ENCODE measurements at places on chromosomes 4 and X.

DNA sequence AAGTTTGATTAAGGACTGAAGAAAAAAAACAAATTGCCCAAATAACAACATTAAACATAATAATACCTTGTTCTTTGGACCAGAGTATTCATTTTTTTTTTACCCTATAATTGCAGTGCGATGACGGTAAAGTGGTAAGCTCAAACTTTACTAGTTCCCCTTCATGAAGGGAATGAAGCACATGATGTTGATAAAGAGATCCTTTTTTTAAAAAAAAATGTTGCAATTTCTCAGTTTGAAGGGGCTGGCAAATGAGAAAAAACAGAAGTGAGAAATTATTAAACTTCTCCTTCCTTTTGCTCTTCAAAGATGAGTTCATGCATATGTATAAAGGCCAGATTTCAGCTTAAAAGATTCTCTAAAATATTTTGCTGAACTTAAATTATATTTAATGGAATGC, 231.7 kb downstream of the C4orf33 start:
- DNase-seq: no peak

- no peak for DNase-seq
These were observed 1.1 kb downstream of the MECP2 start for GRCh38 chrX:154096140-154097002.

DNA sequence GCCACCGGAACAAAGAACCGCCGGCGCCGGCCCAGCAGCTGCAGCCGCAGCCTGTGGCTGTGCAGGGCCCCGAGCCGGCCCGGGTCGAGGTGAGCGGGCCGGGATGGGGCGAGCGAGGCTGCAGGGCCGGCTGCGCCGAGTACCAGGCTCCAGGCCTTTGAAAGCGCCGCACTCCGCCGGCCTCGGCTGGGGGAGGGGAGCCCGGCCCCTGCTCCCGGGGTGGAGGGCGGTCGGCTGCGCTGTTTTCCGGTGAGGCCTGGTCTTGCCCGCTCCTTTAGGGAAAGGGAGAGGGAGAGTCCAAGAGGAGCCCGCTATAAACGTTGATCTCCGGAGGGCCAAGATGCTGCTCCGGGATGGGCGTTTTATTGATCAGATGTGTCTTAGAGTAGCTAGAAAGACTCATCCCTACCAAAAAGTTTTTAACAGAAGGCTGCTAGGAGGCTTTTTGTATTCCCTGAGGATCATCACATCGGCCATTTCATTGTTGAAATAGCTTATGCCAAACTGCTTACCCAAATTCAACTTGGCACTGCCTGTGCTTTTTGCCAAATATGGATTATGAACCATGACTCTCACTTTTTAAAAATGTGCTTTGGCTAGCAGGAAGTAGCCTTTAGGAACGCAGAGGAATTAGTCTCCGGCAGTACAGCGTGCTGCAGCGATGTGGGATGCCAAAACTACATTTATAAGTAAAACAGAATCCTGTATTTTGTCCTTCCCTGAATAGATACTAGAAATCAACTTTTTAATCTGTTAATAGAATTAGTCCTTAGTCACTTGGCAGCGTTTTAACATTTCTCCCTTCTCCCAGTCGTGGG, 760 bp downstream of the TMEM165 start:
- DNase-seq: no peak

GRCh38 chr4:81003597-81004111, 26.9 kb upstream of the BMP3 start:
- no peak for DNase-seq
